ENCODE measurements at places on chromosomes 13 and 19. TPM values are rescaled to one million over a fixed set of nuclear protein-coding genes. Genes with fewer than 3 reads are reported as not detected.

DNA sequence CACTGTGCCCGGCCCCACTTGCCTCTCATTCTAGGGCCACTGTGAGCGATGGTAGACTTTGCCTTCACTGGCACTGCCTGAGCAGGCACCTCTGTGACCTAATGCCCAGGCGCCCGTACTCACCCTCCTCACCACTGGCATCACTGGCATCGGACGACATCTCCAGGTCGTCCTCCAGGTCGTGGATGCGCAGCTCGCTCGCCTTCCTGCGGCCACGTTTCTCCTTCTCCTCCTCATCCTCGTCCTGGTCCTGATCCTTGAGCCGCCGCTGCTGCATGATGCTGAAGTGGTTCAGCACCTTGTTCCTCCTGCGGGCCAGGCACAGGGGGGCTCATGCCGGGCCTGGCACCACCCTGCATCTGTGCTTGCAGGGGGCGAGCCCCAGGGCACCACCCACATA lies 7.5 kb upstream of the PSPN start:
- DNase-seq, result no peak

GRCh38 chr13:51332566-51333361 lies 6.7 kb upstream of the SERPINE3 start:
- no peak for DNase-seq

- no peak for DNase-seq
These were observed 60.9 kb upstream of the ZNF527 start for GRCh38 chr19:37309834-37310575.

DNA sequence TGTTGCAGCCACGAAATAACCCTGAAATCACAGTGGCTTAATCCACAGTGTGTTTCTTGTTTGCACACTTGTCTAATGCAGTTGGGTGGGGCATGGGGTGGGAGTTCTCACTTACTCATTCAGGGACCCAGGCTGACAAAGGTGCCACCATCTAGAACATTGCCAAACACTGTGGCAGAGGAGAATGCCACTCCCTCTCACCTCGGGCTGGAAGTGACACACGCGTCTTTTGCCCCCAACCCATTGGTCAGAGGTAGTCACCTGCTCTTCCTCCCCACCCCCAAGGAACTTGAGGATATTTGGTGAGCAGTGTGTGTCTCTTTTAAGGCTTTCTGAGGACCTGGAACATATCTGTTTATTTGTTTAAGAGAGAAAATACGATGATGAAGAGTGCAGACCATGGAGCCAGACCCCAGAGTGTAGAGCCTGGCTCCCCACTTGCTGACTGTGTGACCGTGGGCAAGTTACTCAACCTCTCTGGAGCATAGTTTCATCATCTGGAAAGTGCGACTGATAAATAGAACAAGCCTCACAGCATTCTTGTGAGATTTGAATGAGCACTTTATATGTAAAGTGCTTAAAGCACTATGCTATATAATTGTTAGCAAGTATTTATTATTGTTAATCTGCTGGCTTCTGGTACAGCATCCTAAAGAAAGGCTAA lies 17.4 kb downstream of the GPR183 start:
- no peak for DNase-seq

DNA sequence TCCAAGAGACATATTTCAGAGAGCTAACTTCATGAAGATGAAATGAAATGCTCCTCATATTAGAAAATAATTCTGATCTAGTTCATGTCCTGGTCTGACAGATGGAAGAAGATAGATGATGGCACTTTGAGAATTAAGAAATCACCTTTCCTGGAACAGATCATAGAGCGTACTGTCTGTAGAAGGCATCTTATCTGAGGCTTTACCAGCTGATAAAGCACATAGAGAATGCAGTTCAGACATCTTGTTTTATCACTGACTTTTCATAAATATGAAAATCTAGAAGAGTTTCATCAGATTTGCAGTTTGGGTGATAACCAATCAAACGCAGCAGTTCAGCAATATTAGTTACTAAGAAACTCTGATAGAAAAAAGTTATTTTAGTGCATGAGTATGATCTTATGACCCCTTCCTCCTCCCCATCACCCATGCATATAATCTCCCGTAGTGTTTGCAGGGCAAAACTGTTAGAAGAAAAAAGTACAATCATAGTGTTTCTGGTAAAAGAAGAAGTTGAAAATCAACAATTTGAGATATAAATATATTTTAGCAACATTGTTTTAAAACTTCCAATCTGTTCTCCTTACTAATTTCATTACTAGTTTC lies 585.2 kb downstream of the PCDH9 start:
- DNase-seq, result no peak

- no peak for DNase-seq
These were observed 2486.0 kb upstream of the PCDH20 start for GRCh38 chr13:63901630-63902029.

The ZNF865 gene
- total RNA-seq, result 15.7 TPM

The ZNF724 gene
- total RNA-seq, result 0.81 TPM

The PCDH8 gene
- total RNA-seq, result not detected

The PNMA8C gene
- 0.16 TPM for total RNA-seq

The PSG6 gene
- not detected for total RNA-seq

Data from cardiac septum (tissue), 1 donor.